ENCODE measurements at places on chromosomes 2 and 18. TPM values are rescaled to one million over a fixed set of nuclear protein-coding genes. Genes with fewer than 3 reads are reported as not detected.

TEX261 gene
- total RNA-seq: 46.9 TPM

NT5C1B gene
- not detected for total RNA-seq

DCDC2C gene
- total RNA-seq: not detected

CYBRD1 gene
- 248 TPM for total RNA-seq

RAB31 gene
- 40.5 TPM for total RNA-seq

UGT1A10 gene
- not detected for total RNA-seq

SERPINB11 gene
- not detected for total RNA-seq

LDAH gene
- total RNA-seq: 42.1 TPM

IL18R1 gene
- total RNA-seq: 1.5 TPM

DSEL gene
- total RNA-seq: 132 TPM

ABCG5 gene
- not detected for total RNA-seq

TCF23 gene
- not detected for total RNA-seq

HMSD gene
- total RNA-seq: not detected

KIF5C gene
- 0.13 TPM for total RNA-seq

SLC19A3 gene
- total RNA-seq: 0.65 TPM

CFAP65 gene
- total RNA-seq: not detected

REG1B gene
- total RNA-seq: not detected

GDF7 gene
- total RNA-seq: not detected

GKN2 gene
- not detected for total RNA-seq

TBR1 gene
- 0.97 TPM for total RNA-seq

TMEFF2 gene
- total RNA-seq: not detected

ACOXL gene
- total RNA-seq: not detected

FAM237A gene
- total RNA-seq: not detected

SNORC gene
- 0.63 TPM for total RNA-seq

CHPF gene
- 533 TPM for total RNA-seq

ANKMY1 gene
- 12.8 TPM for total RNA-seq

CCDC148 gene
- 0.13 TPM for total RNA-seq

ZNF892 gene
- 1.9 TPM for total RNA-seq

DNMT3A gene
- total RNA-seq: 18.4 TPM

GAD1 gene
- 0.13 TPM for total RNA-seq

RTKN gene
- 17.5 TPM for total RNA-seq
